Tongue (tissue), 3 donors: ENCODE measurements at places on chromosomes 7 and 10.
A peak's percentile ranks its signal among the peaks of the same experiment; 100 is the strongest.

DNA sequence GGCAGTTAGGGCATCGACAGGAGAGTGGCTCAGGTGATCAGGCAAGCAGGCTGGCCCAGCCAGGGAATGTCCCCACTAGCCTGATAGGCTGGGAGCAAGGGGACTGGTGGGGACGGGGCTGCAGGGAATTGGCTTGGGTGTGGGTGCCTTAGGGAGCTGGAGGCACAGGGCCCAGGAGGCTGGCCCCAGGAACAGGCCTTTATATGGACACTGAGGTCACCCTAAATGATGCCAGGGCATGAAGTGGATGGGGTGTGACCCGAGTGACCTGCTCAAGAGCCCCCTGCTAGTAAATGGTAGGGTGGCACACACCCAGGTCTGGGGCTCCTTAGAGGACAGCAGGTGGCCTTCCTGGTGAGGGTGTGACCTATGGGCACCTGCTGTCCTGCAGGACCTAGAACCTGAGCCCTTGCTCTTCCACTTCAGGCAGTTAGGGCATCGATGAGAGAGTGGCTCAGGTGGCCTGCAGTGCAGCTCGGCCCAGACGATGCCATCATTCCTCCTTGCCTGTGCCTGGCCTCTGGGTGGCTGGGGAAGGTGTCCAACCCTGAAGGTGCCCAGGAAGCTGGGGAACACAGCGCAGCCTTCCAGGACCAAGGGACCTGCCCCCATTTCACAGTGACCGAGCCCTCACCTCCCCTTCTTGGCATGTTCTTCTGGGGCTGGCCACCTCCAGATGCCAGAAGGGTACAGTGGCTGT, 51.7 kb upstream of the LEP start:
- no peak for DNase-seq

- no peak for DNase-seq
Observed at GRCh38 chr7:40221836-40222235, 87.0 kb downstream of the SUGCT start.

- no peak for DNase-seq
Observed at GRCh38 chr10:96714031-96714590, 6.2 kb downstream of the PIK3AP1 start.

DNA sequence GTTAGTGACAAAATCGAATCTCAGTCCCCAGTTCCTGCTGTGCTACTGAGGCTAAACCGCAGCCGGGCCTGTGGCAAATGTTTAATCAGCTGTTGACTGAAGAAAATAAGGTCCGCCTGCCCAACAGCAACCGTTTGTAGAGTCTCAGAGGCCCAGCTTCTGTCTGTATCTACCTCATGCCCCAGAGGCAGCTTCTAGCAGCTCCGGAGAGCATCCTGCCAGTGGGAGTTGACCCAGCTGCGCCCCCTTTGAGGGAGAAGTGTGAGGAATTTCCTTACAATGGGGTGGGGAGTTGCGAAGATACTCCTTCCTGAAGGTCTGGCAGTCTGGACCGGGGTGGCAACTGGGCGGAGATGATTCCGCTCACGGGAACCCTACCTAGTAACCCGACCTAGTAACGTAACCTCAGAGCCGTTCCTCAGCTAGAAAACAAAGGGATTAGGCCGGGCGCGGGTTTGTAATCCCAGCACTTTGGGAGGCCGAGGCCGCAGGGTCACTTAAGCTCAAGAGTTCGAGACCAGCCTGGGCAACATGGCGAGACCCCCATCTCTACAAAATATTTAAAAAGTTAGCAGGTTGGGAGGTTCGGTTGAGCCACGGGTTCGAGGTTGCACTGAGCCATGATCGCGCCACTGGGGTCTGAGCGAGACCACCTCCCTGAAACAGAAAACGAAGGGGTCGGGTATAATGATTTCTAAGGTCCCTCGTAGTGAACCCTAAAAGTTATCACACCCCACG, 846 bp upstream of the ZNF775 start:
- DNase-seq = peak; percentile 81

DNA sequence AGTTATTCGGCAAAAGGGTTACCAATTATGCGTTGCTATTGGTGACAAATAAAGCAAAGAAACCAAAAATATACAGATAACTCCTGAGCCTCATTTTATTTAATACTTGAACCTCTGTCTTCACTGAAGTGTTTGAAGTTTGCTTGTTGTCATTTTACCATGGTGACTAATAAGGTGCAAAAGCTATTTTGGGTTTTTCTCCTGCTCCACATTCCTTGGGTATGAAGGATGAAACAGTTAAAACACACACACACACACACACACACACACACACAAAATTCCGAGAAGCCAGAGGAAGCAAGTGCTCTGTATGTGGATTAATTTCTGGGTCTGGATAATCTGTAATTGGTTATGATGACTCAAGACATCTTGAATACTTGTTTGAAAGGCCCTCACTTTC, 246.5 kb downstream of the COBL start:
- no peak for DNase-seq

- DNase-seq = no peak
Observed at GRCh38 chr7:7672545-7673239, 32.1 kb downstream of the UMAD1 start.

GRCh38 chr7:126803060-126803665, 449.6 kb downstream of the GRM8 start:
- DNase-seq = peak; percentile 39

DNA sequence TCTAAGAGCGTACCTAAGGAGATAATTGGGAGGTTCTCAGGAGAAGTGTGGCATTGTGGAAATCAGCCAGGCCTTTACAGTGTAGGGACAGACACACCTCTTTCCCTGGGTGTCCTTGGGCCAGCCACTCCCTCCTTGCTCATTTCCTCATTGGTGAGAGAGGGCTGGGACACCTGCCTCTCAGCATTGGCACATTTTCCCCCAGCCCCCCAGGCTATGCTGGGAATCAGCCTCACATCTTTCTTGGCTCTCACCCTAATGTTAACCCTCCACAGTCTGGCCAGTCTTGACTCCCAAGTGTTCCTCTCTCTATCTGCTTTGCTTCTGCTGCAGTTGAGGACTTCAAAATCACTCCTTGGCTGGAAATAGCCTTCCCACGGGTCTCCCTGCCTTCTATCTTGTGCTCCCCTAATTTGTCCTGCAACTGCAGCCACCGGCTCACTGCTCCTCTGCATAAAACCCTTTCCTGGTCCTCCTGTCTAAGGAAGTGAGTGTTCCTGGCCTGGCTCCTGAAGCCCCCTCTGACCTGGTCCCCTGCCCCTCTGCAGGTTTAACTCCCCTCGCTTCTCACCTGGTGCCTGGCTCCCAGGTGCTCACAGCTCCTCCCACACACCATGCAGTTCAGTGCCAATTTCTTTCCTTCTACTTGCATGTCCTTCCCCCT, 15.8 kb downstream of the TBXAS1 start:
- DNase-seq = no peak

- peak; percentile 27 for DNase-seq
Observed at GRCh38 chr10:2839081-2839725, 228.1 kb upstream of the PFKP start.

- no peak for DNase-seq
Observed at GRCh38 chr7:37337522-37337921, 111.1 kb downstream of the ELMO1 start.

- DNase-seq = no peak
Observed at GRCh38 chr10:104601166-104601565, 39.9 kb upstream of the SORCS3 start.

- peak; percentile 49 for DNase-seq
Observed at GRCh38 chr7:20798081-20798693, 11.5 kb upstream of the SP8 start.

DNA sequence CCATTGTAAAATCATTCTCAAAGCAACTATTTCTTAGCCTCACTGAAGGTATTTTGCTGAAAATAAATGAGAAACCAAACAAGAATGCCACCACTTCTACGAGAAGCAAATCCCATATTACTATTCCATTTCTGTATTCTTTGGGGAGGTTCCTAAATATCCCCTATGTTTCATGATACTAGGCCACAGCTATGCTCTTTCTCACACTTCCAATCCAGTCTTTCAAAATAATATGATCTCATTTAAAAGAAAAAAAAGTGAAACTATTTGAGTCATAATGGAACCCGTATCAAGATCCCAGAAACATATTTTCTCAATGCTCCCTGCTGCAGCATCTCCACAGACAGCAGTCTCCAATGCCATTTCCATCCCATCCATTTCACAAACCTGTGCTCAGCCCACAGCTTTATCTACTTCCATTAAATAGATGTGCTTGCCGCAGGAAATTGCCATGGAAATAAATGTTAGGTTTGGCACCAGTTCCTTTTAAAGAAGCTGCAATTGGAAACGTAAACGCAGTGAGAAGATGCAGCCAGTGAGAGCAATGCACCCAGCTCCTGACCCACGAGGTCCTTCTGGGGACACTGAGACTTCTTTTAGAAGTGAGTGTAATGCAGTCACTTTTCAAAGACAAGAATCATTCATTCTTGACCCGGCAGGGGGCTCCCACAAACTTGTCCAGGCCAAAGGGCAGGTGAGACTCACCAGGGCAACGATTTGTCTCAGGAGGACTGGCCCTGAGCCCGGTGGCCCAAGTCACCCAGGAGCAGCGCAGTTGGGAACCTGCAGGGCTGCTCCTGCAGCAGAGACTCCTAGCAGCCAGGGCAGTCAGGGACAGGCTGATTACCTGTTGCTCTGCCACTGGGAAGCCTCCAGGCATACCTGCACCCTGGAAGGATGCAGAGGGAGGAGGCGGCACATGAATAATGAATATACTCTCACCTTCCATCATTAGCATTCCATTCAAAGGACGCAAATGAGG, 99.6 kb downstream of the C10orf90 start:
- DNase-seq = no peak

GRCh38 chr7:4115941-4116610, 566.0 kb upstream of the FOXK1 start:
- no peak for DNase-seq

DNA sequence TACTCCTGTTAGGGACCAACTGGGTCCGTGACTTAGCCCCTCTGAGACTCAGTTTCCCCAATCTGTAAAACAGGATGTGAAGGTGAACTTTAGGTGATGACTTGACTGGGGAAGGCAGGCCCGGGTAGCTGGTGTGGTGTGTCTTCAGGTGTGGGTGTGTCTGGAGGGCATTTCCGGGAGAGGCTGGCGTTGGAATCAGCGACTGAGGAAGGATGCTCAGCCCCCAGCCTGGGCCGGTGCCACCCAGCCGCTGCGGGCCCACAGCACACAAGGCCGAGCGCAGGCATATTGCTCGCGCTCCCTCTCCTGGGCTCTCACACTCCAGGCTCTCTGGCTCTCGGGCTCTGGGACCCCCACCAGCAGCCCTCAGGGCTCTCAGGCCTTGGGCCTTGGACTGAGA, 31.7 kb upstream of the CNPY1 start:
- DNase-seq = no peak

DNA sequence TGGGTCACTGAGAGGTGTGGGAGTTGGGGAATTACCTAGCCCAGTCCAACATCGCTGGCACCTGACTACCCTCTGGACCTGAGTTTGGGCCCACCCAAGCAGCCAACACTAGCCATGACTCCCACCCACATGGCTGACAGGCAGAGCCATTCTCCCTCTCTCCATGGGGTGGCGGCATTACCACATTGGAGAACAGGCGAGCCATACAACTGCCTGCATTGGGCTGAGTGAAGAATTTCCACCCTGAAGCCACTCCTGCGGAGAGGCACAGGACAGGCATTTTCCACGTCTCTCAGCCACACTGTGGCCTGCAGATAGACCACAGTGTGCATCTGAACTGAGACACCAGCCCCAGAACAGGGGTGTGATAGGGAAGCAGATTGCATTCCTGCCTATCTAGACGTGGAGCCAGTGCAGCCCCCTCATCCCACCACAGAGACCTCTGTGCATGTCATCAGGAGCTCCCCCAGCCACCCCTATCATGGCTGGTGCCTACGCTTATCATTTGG, 58.2 kb upstream of the ANTXRL start:
- DNase-seq = peak; percentile 87

GRCh38 chr10:13349463-13350274, 1.6 kb upstream of the SEPHS1 start:
- DNase-seq = peak; percentile 82

DNA sequence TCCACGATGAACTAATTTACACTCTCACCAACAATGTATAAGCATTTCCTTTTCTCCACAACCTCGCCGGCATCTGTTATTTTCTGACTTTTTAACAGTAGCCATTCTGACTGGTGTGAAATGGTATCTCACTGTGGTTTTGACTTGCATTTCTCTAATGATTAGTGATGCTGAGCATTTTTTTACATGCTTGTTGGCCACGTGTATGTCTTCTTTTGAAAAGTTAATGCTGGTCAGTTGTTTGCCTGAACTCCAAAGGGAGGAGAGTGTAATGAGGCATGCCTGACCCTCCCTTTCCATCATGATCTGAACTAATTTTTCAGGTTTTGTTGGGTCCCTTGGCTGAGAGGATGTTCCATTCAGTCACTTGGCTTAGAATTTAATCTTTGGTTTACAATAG, 50.7 kb upstream of the SVIL start:
- no peak for DNase-seq

GRCh38 chr7:28621369-28621841, 209.1 kb downstream of the CREB5 start:
- DNase-seq = no peak

GRCh38 chr7:4616116-4616515, 66.0 kb upstream of the FOXK1 start:
- no peak for DNase-seq

DNA sequence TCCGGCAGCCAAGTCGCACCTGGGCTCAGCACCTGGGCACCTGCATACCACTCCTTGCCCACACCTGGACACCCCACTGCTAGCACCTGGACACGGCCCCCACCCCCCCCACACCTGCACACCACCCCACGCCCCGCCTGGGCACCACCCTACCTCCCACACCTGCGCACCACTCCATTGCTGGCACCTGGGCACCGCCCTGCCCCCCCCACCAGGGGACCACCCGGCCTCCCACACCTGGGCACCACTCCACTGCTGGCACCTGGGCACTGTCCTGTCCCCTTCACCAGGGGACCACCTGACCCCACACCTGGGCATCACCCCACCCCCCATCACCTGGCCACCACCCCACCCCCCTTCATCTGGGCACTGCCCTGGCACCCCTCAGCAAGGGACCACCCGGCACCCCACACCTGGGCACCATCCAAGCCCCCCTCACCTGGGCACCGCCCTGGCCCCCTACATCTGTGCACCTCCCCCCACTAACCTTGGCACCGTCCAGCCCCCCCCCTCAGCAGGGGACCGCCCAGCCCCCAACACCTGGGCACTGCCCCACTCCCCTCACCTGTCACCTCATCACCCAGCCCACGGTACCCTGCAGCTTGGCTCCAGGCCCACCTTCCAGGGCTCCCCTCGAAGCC, 33.8 kb upstream of the RNF32 start:
- DNase-seq = no peak

- no peak for DNase-seq
Observed at GRCh38 chr7:147071536-147071935, 954.9 kb downstream of the CNTNAP2 start.

- DNase-seq = no peak
Observed at GRCh38 chr10:48545462-48546145, 59.3 kb downstream of the ARHGAP22 start.

GRCh38 chr7:159022238-159022993, 122.3 kb downstream of the VIPR2 start:
- DNase-seq = peak; percentile 51

- DNase-seq = no peak
Observed at GRCh38 chr10:17586821-17587234, 30.3 kb downstream of the HACD1 start.
